ENCODE measurements at places on chromosomes 12 and 14. TPM values are rescaled to one million over a fixed set of nuclear protein-coding genes. Genes with fewer than 3 reads are reported as not detected.

- DNase-seq, result no peak
Observed at GRCh38 chr14:68408680-68409079, 384.2 kb downstream of the ZFP36L1 start.

GRCh38 chr12:64125913-64126312 is 96.2 kb downstream of the KICS2 start:
- no peak for DNase-seq

Gene TMEM63C
- total RNA-seq, result 0.48 TPM

DNA sequence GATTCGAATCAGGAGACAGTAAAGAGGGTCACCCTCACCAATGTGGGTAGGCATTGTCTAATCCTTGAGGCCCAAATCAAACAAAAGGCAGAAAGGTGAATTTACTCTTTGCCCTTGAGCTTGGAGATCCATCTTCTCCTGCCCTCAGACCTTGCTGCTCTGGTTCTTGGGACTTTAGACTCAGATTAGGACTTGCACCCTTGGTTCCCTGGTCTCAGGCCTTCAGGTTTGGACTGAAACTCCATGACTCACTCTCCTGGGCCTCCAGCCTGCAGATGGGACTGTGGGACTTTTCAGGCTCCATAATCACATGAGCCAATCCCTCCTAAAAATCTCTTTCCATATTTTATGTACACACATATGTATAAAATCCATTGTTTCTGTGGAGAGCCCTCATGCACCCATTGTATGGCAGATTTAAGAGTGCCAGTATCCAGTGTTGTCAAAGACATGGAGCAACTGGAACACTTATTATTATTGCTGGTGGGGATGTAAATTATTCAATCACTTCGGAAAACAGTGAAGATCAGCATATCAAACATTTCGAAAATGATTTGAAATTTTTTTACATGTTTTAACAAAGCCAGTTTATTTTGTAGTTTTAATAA is 48.7 kb downstream of the EID3 start:
- DNase-seq, result no peak

Gene UBC
- 1,046 TPM for total RNA-seq

Data from activated naive CD8-positive, alpha-beta T cell treated with anti-CD3 and anti-CD28 coated beads, Interleukin-2, amount 10 ng/mL, durations not matched to agents 7 days and 5 days (primary cell).